ENCODE measurements at places on chromosomes 1 and 21. TPM values are rescaled to one million over a fixed set of nuclear protein-coding genes. Genes with fewer than 3 reads are reported as not detected.

The AXDND1 gene
- 0.07 TPM for total RNA-seq

The KCNK2 gene
- total RNA-seq, result 16.3 TPM

The MSH4 gene
- total RNA-seq, result 0.33 TPM

The MTARC2 gene
- 10.5 TPM for total RNA-seq

The SLC35F3 gene
- total RNA-seq, result 0.23 TPM

The NT5C1A gene
- total RNA-seq, result not detected

The POU3F1 gene
- not detected for total RNA-seq

The MTOR gene
- 36.8 TPM for total RNA-seq

The ZNF669 gene
- total RNA-seq, result 3.5 TPM

Measured in smooth muscle cell of the pulmonary artery (primary cell).